Activated T-cell treated with anti-CD3 and anti-CD28 coated beads for 24 hours (primary cell): ENCODE measurements at places on chromosomes 6 and 20.
A peak's percentile ranks its signal among the peaks of the same experiment; 100 is the strongest.

- no peak for DNase-seq
These were observed 189.1 kb upstream of the SULF2 start for GRCh38 chr20:47974234-47974878.

DNA sequence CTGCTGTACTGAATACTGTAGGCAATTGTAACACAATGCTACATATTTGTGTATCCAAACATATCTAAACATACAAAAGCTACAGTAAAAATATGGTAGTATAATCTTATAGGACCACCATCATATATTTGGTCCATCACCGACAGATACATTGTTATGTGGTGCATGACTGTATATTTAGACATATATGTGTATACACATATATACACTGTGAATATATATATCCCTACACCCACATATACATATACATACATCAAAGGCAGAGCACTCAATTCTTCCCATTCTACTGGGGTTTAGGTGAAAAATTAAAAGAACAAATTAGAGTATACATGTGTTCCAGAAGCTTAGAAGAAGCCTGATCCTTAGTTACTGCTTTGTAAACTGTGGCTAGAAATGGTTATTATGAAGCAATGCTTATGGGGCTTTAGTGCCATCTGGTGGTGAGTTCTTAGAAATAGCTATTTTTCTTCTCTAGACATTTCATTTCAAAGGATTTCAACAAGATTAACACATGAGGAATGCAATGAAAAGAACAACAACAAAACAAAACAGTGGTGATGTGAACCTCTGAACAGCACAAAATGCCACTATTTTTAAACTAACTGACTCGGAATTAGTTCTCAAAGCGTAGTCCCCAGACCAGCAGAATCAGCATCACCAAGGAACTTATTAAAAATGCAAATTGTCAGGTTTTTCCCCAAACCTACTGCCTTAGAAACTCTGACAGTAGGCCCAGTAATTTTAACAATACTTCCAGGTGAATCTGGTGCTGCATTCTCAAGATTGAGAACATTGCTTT is 38.0 kb downstream of the PKHD1 start:
- DNase-seq = no peak

GRCh38 chr6:83976037-83976755 is 57.4 kb upstream of the MRAP2 start:
- DNase-seq = no peak

GRCh38 chr6:106098383-106099234 is 12.5 kb downstream of the PRDM1 start:
- peak; percentile 75 for DNase-seq

DNA sequence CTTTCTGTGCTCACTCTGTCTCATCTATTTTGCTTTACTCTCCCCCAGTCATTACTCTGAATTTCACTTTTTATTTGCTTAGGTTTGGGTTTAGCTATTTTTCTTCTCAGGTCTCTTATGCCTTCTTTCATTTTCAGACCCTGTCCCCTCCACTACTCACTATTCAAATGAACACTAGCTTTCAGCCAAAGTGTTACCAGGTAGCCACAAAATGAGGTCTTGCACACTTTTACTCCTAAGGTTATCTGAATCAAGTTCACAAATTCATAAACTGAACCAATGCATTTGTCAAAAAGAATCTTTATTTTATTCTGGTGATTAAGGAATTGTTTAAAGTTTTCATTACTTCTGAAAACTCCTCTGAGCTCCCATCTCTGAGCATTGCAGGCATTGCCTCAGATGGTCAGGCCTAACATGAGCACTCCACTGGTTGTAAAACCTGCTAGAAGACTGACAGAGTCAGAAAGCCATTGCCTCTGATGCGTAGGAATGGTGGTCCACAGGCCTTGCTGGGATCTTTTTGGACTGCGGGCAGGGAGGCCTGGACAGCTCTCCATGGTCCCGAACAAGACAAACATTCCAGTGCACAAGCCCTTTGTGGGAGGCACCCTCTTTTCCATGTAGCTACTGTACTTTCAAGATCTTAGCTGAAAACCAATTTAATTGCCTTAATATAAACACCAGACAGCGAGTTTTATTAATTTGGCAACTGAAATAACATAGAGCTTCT is 48.5 kb downstream of the FYN start:
- DNase-seq = no peak

- no peak for DNase-seq
These were observed 250.2 kb downstream of the ZNF217 start for GRCh38 chr20:53343448-53343847.

GRCh38 chr20:32562495-32562911 is 22.6 kb downstream of the NOL4L start:
- DNase-seq = no peak

GRCh38 chr6:43719511-43719910 is 31.9 kb upstream of the MRPS18A start:
- DNase-seq = no peak

- no peak for DNase-seq
These were observed 88.3 kb downstream of the IYD start for GRCh38 chr6:150456902-150457643.

GRCh38 chr6:41639809-41640371 is 1.6 kb downstream of the MDFI start:
- DNase-seq = no peak

- no peak for DNase-seq
These were observed 39.1 kb downstream of the ADGRF5 start for GRCh38 chr6:46882645-46883044.
